Inflammatory macrophage (primary cell): ENCODE measurements at places on chromosomes 12 and 14.
A peak's percentile ranks its signal among the peaks of the same experiment; 100 is the strongest.

- DNase-seq = no peak
Measured at GRCh38 chr12:72790273-72790672, 518.1 kb downstream of the TRHDE start.

DNA sequence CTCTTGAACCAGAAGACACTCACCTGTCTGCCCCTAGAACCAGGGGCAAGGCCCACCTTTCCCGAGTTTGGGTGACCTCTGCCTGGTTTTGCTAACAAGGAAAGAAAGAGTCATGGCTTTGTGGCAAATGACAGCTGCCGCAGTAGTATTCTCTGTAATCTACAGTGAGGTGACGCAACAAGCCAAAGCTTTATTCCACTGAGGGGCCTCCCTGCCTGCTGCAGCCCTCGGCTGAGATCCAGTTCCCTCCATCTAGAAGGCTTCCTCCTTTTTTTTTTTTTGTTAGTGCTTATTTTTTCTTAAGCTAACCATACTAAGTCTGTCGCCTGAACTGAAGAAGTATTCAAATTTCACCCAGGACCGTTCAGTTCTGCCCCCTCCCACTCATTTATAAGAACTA lies 142.3 kb upstream of the TMCC3 start:
- peak; percentile 29 for DNase-seq

GRCh38 chr12:53700567-53700966 lies 24.7 kb upstream of the ATP5MC2 start:
- DNase-seq = no peak

GRCh38 chr12:81573228-81573627 lies 185.9 kb downstream of the PPFIA2 start:
- DNase-seq = no peak

DNA sequence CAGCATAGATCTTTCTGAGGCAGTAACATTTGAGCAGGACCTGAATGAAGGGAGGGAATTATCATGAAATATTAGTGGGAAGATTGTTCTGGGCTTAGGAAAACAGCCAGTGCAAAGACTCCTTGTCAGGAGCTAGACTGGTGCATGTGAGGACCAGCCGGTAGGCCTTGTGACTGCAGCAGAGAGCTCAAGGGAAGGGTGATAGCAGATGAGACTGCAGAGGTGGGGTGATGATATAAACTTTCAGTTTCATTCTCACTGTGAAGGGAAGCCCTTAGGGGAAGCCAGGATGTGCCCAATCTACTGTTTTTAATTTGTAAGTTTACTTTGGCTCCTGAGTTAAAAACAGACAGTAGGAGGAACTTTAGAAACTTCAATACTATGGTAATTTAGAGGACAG lies 12.4 kb downstream of the IL22 start:
- DNase-seq = peak; percentile 70

DNA sequence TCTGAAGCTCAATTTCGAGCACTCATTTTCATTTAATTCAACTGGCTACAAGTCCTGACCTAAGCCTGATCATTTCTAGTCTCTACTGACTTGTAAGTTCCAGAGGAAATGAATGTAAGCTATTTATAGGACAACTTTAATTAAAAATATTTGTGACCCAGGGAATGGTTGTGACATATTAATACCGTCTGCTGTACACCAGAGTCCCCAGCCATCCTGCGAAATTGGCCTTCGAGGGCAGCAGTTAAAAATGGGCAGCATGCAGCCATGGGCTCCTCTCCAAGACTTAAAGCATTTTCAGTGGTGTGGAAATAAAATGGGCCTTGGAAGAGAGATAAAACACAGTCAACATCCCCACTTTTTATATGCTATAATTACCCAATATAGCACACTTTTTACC lies 30.7 kb upstream of the OVCH1 start:
- no peak for DNase-seq

GRCh38 chr12:117486840-117487659 lies 125.6 kb upstream of the NOS1 start:
- DNase-seq = peak; percentile 56

DNA sequence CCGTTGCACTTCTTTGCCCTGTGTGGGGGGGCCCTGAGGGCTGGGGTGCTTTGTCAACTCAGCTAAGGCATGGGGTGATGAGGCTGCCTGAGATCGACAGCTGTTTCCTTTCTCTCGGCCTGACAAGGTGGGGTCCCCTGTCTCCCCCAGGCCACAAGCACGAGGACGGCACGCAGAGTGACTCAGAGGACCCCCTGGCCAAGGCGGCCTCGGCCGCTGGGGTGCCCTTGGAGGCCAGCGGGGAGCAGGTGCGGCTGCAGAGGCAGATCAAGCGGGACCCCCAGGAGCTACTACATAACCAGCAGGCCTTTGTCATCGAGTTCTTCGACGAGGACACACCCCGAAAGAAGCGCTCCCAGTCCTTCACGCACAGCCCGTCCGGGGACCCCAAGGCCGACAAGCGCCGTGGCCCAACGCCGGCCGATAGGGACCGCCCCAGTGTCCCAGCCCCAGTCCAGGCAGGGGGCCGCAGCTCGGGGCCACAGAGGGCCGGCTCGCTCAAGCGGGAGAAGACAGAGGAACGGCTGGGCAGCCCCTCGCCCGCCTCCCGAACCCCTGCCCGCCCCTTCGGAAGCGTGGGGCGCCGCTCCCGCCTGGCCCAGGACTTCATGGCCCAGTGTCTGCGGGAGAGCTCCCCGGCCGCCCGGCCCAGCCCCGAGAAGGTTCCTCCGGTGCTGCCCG lies 18.8 kb downstream of the CEP170B start:
- DNase-seq = no peak

GRCh38 chr12:120199595-120200306 lies 1.2 kb downstream of the RPLP0 start:
- DNase-seq = peak; percentile 16

GRCh38 chr12:56914256-56914655 lies 20.0 kb downstream of the SDR9C7 start:
- DNase-seq = no peak

GRCh38 chr14:45867046-45867894 lies 614.3 kb upstream of the MIS18BP1 start:
- DNase-seq = no peak

- no peak for DNase-seq
Measured at GRCh38 chr12:34126239-34126641, 103.9 kb downstream of the ALG10 start.
